ENCODE measurements at places on chromosomes 1 and 21. TPM values are rescaled to one million over a fixed set of nuclear protein-coding genes. Genes with fewer than 3 reads are reported as not detected.
A peak's percentile ranks its signal among the peaks of the same experiment; 100 is the strongest.

DNA sequence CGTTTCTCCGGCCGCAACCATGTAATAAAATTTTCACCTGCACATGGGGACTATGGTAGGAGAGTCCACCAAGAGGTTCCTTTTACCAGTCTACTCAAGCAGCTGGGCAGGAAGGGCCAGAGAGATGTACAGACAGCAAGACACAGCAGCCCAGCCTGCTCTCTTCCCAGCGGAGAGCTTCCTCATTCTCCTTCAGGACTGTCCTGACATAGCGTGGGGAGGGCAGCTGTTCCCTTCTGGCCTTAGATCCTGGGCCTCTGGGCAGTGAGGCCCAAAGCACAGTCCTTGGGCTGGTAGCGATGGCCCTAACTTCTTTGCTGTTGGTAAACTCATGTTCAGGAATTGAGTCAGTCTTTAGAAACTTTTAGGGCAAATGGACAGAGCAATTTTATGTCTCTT is 89.1 kb downstream of the BCAR3 start:
- DNase-seq, result no peak
- H3K27ac ChIP-seq, result no peak overlapping the region
- H3K27me3 ChIP-seq, result peaks cover 7% of the 10 kb centered on the region
- peaks cover 38% of the 10 kb centered on the region for H3K4me1 ChIP-seq

DNA sequence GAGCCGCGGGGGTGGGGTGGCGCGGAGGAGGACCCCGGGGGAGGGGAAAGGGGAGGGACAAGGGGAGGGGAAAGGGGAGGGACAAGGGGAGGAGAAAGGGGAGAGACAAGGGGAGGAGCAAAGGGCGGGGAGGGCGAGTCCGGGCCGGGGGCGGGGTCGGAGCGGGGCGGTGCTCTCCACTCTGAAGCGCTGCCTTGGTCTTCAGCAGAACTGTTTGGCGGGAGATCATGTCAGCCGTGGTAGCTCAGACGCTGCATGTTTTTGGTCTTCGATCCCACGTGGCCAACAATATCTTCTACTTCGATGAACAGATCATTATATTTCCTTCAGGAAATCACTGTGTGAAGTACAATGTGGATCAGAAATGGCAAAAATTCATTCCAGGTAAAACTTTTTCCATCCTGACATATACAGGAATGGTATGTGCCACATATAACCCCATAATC is 420 bp downstream of the CFAP57 start:
- peak; percentile 86 for DNase-seq
- peaks cover 23% of the 10 kb centered on the region for H3K4me1 ChIP-seq
- peak overlapping the region; percentile 100 for H3K4me3 ChIP-seq
- H3K36me3 ChIP-seq, result peaks cover 20% of the 10 kb centered on the region
- H3K27me3 ChIP-seq, result peaks cover 27% of the 10 kb centered on the region

GRCh38 chr1:230985711-230986110 is 6.8 kb downstream of the ARV1 start:
- H3K4me3 ChIP-seq, result no peak overlapping the region
- H3K27ac ChIP-seq, result no peak overlapping the region
- no peak for DNase-seq

The TNFRSF14 gene
- 93.2 TPM for total RNA-seq

Measured in natural killer cell treated with Interleukin-12 subunit alpha and Interleukin-12 subunit beta and Interleukin-15 and Interleukin-18, amount 100 ng/mL, for 72 hours (primary cell).